ENCODE measurements at places on chromosomes 16 and 17.
A peak's percentile ranks its signal among the peaks of the same experiment; 100 is the strongest.

DNA sequence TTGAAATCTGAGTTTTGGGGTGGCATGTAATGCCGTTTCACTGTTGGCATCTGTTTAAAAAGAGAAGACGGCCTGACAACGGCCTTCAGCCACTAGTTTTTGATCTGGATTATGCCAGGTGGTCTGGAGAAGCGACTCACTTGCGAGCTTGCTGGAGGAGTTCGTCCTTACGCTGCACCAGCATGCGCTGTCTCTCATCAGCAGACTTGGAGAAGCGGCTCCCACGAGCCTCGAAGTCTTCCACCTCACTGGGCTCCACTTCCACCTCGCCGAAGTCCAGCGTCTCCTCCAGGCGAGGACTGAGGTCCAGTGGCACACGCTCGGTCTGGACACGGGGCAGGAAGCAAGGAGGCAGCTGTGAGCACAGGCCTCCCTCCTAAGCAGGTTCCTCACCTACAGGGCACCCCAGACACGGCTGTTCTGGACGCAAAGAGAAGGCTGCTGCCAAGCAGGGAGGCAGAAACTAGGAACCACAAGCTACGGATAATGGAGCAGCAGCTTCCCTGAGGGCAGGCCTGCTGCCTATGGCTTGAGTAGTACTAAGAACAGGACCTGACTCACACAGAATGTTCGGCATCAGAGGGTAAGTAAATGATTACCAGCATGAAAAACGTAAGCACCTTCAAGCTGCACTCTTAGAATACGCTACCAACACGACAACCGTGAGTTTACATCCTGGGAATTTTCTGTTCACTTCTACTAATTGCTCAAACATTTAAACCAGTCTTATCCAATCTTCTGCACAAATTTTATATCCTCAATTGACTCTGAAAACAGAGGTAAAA, 61.4 kb downstream of the AMFR start:
- DNase-seq: no peak

DNA sequence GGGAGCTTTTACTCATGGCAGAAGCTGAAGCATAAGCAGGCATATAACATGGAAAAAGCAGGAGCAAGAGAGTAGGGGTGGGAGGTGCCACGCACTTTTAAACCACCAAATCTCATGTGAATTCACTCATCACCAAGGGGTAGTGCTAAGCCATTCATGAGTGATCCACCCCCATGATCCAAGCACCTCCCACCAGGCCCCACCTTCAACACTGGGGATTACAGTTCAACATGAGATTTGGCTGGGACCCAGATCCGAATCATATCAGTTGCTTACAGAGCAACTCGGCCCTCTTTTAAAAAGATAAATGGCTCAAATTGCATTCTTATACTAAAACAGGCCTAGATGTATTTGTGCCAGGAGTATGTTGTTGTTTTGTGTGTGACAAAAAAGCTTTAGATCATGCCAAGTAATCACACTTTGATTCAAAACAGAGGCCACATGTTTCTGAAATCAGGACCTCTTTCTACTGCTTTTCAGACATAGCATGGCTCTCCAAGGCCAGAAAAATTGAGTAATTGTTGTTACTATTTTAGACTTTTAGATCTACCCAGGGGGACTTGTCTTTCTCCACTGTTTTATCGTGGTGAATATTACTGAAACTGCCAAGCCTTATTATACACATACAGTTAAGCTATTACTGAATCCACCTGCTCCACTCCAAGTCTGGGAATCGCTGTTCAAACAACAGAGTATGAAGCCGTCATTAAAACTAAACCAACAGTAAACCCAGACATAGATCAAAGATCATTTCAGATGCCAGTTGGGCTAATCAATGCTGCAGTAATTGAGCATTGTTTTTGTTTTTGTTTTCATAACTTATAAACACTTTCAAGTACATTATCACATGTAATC, 163.3 kb downstream of the KCNJ2 start:
- no peak for DNase-seq

- no peak for DNase-seq
Measured at GRCh38 chr16:72549878-72550277, 377.9 kb upstream of the PMFBP1 start.

GRCh38 chr16:28059841-28060575, 3.5 kb downstream of the GSG1L start:
- no peak for DNase-seq

DNA sequence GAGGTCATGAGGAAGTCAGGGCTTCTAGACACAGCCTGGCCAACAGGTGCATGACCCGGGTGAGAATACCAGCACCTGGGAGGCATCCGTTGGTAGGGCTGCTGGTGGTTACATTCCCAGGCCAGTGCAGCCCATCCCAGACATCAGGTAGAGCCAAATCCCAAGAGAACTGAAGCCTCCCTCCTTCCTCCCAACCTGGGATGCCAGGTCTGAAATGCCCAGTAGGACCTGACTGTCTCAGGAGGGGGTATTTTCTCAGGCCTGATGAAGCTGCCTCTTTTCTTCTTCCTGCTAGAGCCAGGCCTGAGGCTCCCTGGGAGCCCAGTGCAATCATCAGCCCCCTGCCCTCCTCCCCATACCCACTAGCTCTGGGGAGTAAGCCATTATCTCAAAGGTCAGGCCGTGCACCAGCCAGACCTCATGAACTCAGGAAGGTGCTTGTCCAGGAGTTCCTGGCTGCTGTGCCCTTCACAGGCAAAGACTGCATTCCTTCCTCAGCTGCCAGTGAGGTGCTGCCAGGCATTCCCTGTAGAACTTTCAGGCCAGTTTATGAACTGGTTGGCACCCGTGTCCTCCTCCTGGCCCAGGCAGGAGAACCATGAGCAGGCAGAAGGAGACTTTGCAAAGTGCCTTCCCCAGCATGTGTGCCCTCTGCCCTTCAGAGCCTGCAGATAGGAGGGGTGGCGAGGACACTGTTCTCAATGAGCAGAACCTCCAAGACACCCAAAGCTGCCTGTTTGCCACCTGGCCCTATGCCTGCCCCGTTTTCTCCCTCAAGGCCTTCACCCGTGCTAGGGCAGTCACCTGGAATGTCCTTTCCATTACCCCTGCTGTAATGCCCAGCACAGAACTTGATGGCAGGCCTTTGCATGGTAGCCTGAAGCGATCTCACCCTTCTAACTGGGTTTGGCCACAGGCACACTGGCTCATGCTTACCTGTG, 7.6 kb downstream of the TBX2 start:
- no peak for DNase-seq

- DNase-seq: peak; percentile 92
Measured at GRCh38 chr16:88772871-88773811, 11.9 kb downstream of the PIEZO1 start.

- no peak for DNase-seq
Measured at GRCh38 chr16:89742948-89743347, 21.6 kb downstream of the ZNF276 start.

DNA sequence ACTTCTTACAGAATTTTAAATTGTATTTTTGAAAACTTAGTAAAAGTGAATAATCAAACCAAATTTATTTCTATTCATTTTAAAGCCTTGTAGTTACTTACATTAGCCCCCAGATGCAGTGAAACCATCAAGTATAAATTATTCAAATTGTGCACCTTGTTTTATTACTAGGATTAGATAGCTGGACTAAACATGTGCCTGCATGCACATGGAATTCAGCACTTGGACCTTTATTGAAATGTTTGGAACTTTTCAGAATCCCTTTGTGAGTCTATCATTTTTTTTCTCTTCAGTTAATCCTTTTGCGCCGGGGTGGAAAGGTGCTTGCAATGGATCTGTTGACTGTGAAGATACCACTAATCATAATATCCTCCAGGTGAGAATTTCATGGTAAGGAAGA, 4.7 kb downstream of the ZPBP2 start:
- no peak for DNase-seq

DNA sequence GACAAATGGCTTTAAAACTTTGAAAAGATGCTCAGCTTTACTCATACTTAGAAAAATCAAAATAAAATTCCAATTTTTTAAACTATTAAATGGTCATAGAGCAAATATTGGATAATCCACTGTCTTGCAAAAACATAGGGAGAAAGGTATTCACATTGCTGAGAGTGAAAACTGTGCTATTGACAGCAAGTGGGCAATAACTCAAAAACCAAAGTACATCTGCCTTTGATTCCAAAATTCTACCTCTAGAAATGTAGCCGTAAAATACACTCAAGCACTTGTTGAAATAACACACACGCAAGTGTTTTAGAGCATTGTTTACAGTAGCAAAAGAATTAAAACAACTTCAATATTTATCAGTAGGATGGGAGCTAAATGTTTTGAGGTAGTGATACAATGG, 210.6 kb upstream of the HS3ST3A1 start:
- no peak for DNase-seq

DNA sequence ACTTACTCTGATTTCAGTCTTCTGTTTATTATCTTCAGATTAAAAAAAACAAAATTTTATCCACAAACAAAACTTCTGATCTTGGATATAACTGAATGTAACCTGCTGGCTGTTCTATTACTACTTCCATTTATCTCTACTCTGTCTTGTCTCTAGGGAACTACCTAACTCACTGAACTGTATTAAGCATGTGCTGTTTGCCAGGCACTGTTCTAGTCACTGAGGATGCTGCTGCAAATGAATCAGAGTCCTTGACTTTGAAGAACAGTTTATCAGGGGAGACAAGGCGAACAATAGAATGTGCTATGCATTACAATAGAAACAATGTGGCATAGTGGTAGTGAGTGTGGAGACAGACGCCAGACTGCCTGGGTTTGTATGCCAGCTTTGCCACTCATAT, 2.3 kb upstream of the ANKRD40 start:
- DNase-seq: no peak

DNA sequence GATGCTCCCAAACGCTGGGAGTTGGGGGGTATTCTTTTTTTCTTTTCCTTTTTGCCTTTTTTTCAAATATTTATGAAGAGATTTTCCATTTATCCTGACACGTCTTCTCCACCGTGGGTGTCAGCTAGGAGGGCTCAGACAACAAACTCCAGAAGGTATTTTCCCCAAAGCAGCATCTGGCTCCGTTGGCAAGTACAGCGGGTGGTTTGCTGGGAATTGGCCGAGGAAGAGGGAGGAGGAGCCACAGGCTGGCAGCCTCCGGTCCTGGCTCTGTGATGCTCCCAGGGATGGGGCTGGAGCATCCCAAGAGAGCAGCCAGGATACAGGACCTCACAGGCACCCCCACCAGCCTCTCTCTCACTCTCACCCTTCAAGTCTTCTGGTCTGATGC, 10.9 kb upstream of the CACNG4 start:
- DNase-seq: no peak

- no peak for DNase-seq
Measured at GRCh38 chr16:57123974-57124674, 31.7 kb downstream of the CPNE2 start.

DNA sequence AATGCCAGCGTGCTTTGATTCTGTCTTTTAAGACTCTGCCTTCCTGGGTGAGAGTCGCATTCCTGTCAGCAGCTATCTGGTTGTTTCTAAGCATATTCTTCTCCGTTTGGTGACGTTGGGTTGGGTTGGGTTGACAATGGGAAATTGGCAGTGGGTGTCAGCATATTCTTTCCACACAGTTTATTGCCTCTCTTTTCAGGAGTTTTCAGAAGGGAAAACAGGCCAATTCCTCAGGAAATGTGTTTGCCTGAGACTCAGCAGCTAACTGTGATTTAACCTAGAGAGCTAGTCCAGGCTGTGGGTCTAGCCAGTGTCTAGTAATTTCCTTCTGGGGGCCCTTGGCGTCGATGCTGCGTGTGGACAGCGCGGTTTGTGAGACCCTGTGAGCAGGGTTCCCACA, 21.2 kb downstream of the EPN2 start:
- DNase-seq: no peak

DNA sequence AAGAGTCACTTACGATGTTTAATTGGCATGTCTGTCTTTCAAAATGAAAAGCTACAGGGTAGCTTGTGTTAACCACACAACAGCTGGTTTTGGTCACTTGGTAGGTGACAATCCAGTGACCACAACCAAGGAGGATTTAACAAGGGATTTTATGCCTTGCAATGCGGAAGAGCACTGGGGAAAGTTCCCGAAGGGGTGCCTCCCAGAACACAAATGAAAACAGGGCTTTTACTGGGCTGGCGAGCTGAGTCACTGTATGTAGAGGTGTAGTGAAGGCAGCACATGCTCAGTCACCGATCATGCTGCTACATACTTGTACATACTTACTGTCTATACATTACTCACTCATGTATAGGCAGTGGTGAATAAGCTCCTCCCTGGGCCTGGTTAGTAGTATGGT, 483.5 kb downstream of the CDH13 start:
- DNase-seq: no peak

DNA sequence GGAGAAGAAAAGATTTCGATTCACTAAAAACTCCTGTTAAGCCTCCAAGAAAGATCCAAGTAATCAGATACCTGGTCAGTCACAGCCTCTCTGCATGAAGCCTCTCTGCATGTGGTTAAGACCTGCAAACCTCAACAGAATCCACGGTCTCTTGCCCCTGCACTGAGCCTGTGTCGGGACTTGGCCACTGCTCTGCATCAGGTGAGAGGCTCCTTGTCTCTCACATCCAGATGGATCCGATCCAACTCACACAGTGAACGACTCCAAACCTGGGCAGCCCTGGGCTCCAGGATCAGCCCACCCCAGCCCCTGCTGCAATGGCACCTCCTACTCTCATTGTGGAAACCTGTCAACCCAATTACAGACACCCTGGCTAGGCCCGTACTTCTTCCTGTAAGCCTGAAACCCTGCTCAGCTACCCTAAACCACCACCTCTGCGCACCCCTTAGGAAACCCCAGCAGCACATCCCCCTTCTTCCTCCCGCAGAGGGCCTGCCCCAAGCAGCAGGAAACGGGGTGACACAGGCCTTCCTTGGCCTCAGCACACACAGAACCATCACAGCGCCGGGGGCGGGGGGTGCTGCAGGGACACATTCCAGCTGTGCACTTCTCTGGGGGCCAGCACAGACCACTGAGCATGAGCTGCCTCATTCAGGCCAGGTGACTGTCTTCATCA, 129.5 kb downstream of the ANKRD11 start:
- no peak for DNase-seq

DNA sequence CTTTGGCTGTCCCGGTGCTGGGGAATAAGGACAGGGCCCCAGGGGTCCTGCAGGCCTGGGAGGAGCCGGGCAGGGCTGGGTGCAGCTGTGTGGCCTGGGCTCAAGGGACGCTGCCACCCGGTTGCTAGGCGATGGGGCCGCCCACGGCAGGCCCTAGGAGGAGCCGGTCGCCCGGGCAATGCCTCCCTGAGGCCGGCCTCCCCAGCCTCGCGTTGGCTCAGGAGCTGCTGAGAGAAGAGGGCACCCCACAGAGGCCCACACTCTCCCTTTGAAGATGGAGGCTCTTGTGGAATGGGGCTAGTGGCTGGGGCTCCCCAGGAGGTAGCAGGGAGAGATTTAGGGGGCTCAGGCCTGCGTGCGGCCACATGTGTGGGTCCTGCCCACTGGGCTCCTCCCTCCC, at the start of gene CIBAR2:
Gene CIBAR2 (minus strand): TSS at position 109 of the 400 bp plus-strand sequence. CDS start 120 bp downstream, outside the sequence.
- DNase-seq: no peak

GRCh38 chr17:2049333-2050299, 5.3 kb upstream of the HIC1 start:
- DNase-seq: peak; percentile 96

Data from osteocyte (in vitro differentiated cells).